ENCODE measurements at places on chromosomes 1 and 21.
A peak's percentile ranks its signal among the peaks of the same experiment; 100 is the strongest.

DNA sequence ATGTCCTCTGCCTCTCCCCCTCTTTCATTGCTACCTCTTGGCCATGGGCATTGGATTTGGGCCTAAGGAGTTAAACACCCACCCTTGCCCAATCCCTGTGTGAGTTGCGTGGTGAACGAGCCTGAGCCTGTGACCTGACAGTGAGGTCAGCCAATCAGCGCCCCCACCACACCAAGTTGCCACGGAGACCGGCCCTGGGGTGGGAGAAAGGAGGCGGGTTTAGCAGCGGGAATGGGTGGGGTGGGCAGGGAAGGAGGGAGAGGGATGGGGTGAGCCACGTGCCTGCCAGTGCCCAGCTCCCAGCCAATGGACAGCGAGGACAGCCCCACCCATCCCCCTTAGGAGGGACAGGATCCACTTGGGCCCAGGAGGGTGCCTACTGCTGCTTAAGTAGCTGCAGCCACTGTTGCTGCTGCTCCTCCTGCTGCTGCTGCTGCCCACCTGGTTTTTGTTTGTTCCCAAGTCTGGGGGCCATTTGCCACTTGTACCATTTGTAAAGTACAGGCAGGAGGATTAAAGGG is 9.5 kb downstream of the ZBTB7B start:
- ATAC-seq = peak; percentile 68

DNA sequence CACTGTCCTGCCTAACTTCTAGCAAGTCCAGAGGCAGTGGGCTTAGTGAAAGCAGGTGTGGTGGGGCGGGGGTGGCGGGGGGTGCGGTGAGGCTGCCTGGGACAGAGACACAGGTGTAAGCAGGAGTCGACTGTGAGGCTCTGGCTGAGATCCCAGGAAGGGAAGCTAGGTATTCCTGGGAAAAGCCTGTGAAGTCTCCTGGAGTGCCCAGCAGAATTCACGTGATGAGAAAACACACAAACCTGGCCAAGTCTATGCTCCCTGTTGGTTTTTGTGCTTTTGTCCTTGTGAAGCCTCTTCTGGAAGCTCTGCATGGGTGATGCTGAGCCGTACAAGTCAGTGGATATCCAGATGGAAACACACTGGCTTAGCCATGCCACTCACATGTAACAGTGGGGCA is 5.3 kb downstream of the GALNT2 start:
- no peak for ATAC-seq

DNA sequence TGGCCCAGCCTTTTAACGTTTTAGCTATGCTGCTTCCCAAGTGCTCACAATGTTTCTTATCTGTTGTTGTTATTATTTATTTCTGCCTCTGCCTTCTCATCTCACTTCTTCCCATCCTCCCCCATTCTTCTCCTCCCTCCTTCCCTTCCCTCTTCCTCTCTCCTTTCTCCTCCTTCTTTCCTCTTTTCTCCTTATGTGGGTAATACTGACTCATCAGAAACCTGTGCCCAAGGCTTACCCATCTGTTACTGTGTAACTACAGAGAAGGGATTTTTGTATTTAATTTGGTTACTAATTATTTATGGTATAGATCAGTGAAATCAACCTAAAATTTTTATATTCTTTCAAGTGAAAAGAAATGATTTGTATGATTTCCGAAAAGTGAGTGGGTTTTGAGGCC is 120.3 kb downstream of the KCNK2 start:
- no peak for ATAC-seq

GRCh38 chr1:119275145-119276134 is 93.1 kb upstream of the HAO2 start:
- ATAC-seq = peak; percentile 58

DNA sequence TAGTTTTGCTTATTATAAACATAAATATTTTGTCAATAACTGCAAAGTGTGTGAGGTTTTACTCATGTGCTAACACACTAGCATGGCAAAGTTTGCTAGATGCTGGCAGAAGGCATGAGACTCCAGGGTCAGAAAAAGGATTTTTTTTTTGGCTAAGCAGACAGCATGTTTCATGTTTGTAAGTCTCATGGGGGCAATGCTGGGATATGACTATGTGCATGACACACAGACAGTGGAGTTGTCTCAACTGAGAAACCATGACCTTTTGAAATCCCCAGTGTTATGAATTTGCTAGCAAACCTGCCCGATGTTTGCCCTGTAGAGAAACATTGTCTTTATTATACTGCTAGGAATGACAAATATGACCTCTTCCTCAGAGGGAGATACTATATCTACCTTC is 448.2 kb downstream of the BRINP3 start:
- no peak for ATAC-seq

DNA sequence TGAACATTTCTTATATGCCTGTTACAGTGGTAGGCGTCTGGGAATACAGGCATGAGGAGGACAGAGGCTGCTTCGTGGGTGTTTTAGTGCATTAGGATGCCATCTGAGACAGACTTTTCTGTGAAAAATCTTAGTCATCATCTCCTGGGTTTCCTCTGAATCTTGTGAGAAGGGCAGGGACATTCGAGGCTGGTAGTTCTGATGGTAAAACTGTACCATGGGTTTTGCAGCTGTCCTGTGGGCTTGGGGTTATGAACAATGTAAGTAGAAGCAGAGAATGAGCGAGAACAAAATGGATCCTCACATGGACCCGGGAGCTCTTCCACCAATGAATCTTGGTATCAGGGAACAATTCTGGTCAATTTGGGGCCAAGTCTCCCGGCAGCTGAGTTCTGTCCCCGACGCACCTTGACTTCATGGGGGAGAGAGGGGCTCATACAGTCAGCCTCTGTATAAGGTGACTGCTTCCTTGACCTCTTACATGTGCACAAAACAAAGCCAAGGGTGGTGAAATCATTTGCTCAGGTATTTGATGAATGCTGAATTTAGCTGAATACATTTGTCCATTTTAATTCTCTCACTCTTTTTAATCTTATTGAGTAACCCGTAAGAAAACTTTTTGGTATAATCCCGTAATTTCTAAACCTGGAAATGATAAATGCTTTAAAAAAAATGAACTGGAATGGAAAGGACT is 63.6 kb upstream of the ERRFI1 start:
- ATAC-seq = no peak

GRCh38 chr1:92444351-92444750 is 42.4 kb downstream of the GFI1 start:
- no peak for ATAC-seq

GRCh38 chr1:1889847-1890505 is 911 bp downstream of the GNB1 start:
- peak; percentile 12 for ATAC-seq

DNA sequence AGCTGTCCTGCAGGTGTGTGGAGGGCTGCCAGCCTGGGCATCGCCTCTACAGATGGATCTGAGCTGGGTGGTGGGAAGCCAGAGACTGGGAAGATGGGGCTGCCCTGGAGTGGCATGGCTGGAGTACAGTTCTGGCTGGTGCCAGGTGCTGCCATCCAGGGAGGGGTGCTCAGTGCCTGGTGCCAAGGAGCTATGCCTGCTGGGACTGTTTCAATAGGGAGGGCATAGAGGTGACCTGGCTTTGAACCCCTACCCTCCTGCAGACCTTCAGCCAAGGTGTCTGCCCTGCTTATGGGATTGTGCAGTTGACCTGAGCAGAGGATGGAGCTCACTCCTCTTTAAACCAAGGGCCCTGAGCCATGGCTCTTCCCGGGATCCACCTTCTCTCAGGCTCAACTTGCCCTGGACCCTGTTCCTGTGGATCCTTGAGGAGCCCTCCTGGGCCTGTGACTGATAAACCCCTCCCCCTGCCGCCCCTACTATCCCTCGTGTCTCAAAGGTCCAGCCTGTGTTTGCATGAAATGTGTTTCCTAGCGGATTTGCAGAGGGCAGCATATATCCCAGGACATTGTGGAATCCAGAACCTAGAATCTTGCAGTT is 48.7 kb downstream of the PTPRU start:
- no peak for ATAC-seq

- ATAC-seq = no peak
Observed at GRCh38 chr21:17673261-17674020, 60.7 kb upstream of the BTG3 start.

DNA sequence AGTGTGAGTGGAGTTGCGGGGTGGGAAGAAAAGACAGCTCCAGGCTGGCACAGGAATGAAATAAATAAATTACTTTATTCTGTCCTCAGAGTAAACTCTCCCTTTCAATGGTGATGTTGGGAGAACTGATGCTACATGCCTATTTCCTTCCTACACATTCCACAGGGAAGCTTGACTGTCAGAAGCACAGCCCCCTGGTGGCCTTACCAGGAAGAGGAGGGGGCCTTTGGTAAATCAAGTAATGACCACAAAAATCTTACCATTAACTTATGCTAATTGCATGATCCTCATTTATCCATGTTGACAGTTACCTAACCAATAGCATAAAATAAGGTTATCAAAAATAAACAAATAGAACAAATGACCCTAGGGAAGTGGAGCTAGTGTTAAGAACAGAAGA is 605.0 kb upstream of the PKN2 start:
- no peak for ATAC-seq

Data from esophagus mucosa (tissue), 1 donor.